SJSA1 (cell line): ENCODE measurements at places on chromosomes 5 and 9.

- DNase-seq: no peak
- no peaks in the 10 kb centered on the region for H3K4me1 ChIP-seq
- peaks cover 75% of the 10 kb centered on the region for H3K36me3 ChIP-seq
- H3K27ac ChIP-seq: no peak overlapping the region
These were observed 9.3 kb downstream of the TOR1A start for GRCh38 chr9:129814432-129815223.

DNA sequence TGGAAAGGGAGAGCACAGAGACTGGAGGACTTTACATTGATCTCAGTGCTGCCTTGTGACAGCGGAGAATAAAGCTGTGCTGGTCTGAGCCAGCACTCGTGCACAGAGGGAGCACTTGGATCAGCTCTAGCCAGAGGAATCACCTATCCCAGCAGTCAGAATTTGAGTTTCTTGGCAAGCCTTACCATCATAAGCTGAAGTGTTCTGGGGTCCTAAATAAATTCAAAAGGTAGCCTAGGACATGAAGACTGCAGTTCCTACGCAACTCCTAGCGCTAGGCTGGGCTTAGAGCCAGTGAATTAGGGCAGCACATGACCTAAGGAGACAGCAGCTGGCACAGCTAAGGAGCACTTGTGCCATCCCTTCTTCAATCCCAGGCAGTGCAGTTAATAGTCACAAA, 119.5 kb downstream of the HMHB1 start:
- H3K4me3 ChIP-seq: no peak overlapping the region
- DNase-seq: no peak
- no peaks in the 10 kb centered on the region for H3K36me3 ChIP-seq

DNA sequence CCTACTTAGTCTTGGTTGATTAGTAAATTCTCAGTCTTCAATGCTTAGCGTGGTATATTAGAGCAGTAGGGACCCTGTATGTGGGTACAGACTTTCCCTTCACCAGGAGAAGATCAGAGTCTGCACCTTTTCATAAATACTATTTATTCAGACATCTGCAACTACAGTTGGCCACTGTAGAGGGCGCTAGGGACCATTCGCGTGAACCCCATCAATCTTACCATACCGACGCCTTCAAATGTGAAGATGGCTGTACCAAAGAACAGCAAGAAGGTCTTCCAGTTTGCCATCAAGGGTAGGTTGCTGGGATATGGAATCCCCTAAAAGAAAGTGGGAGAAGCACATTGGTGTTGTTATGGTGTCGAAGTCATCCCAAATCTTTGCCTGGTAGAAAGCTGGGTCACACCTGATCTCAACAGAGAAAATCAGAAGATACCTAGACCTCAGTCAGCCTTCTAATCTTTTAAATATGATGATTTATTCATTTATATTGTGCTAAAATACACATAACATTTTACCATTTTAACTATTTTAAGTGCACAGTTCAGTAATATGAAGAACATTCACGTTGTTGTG, 19.1 kb downstream of the SLC36A3 start:
- H3K27ac ChIP-seq: no peak overlapping the region
- H3K27me3 ChIP-seq: no peaks in the 10 kb centered on the region
- H3K36me3 ChIP-seq: no peaks in the 10 kb centered on the region
- H3K4me3 ChIP-seq: no peak overlapping the region

DNA sequence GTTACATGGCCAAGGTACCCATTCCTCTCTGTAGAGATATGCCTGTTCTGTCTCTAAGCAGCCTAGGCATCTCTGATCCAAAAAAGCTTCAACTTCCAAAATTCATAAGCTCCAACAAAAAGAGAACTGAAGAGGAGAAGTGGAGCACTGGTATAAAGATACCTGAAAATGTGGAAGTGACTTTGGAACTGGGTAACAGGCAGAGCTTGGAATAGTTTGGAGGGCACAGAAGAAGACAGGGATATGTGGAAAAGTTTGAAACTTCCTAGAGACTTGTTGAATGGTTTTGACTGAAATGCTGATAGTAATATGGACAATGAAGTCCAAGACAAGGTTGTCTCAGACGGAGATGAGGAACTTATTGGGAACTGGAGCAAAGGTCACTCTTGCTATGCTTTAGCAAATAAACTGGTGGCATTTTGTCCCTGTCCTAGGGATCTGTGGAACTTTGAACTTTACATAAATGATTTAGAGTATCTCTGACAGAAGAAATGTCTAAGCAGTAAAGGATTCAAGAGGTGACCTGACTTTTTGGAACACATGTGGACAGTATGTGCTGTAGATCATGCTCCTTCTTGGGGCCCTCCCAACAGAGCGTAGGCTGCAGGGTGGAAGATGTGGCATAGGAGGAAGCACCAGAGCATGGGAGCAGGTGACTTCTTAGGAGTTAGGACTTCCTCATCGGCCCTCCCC, 162.2 kb upstream of the TRIM32 start:
- DNase-seq: no peak
- no peaks in the 10 kb centered on the region for H3K4me1 ChIP-seq
- no peaks in the 10 kb centered on the region for H3K27me3 ChIP-seq
- H3K4me3 ChIP-seq: no peak overlapping the region

GRCh38 chr9:110538647-110539041, 40.9 kb downstream of the SVEP1 start:
- no peak overlapping the region for H3K27ac ChIP-seq
- DNase-seq: no peak
- H3K36me3 ChIP-seq: no peaks in the 10 kb centered on the region
- no peak overlapping the region for H3K4me3 ChIP-seq
- H3K4me1 ChIP-seq: no peaks in the 10 kb centered on the region

DNA sequence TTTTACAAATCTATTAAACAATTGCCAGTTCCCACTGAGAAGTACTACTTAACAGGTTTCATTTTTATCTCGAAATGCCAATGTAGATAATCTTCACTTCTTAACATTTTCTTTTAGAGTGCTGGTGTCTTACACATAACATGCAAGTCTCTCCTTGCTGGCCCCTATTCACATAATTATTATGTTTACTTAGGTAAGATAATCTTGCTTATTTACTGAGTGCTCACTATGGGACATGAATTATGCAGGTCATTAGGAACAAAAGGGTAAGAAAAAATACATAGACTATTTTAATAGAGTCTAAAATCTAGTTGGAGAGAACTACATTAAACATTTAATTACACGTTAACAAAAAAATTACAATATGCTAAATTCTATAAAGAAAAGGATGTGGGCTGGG, 328.4 kb downstream of the PRR16 start:
- H3K36me3 ChIP-seq: no peaks in the 10 kb centered on the region
- H3K27ac ChIP-seq: no peak overlapping the region
- no peak overlapping the region for H3K4me3 ChIP-seq
- H3K4me1 ChIP-seq: peaks cover 8% of the 10 kb centered on the region

GRCh38 chr9:89480825-89481537, 16.9 kb downstream of the SEMA4D start:
- no peak for DNase-seq
- H3K27ac ChIP-seq: no peak overlapping the region
- H3K4me3 ChIP-seq: no peak overlapping the region
- H3K36me3 ChIP-seq: no peaks in the 10 kb centered on the region
- H3K27me3 ChIP-seq: no peaks in the 10 kb centered on the region

DNA sequence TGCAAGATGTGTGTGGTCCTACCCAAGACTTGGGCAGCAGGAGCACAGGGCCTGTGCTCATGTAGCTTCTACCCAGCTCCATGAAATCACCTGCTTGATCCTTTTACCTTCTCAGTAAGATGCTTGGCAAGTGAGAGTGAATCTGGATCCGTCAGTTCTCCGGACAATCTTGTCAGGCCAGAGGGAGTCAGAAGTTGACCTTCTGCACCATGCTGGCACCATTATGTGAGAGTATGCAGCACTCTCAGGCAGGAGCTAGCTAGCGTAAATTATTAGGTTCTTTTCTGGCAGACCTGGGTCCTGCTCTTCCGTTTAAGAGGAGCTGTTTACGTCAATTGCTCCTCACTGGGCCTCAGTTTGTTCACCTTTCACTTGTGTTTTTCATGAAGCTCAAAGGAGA, 37.0 kb upstream of the ADAM19 start:
- no peaks in the 10 kb centered on the region for H3K27me3 ChIP-seq
- H3K27ac ChIP-seq: no peak overlapping the region
- no peaks in the 10 kb centered on the region for H3K36me3 ChIP-seq
- H3K4me3 ChIP-seq: no peak overlapping the region
- peaks cover 12% of the 10 kb centered on the region for H3K4me1 ChIP-seq

- no peaks in the 10 kb centered on the region for H3K36me3 ChIP-seq
- H3K27ac ChIP-seq: no peak overlapping the region
- H3K4me1 ChIP-seq: no peaks in the 10 kb centered on the region
These were observed 4.1 kb downstream of the CFAP95 start for GRCh38 chr9:69824499-69825252.
